ENCODE measurements at places on chromosomes 1 and 21. TPM values are rescaled to one million over a fixed set of nuclear protein-coding genes. Genes with fewer than 3 reads are reported as not detected.

Gene CCDC181
- 7.5 TPM for total RNA-seq

Gene AGBL4
- total RNA-seq, result 0.68 TPM

Gene FCRL2
- total RNA-seq, result not detected

Gene LCE6A
- not detected for total RNA-seq

Gene ALX3
- not detected for total RNA-seq

Gene PTPRC
- not detected for total RNA-seq

Gene VASH2
- total RNA-seq, result 8.7 TPM

Gene CR1
- not detected for total RNA-seq

Gene HPDL
- total RNA-seq, result 10.6 TPM

Gene DESI2
- 46.5 TPM for total RNA-seq

Gene ADAM30
- total RNA-seq, result not detected

Gene DISC1
- 13.7 TPM for total RNA-seq

GRCh38 chr1:168004531-168004930 lies 67.7 kb upstream of the MPC2 start:
- no peak overlapping the region for H3K4me3 ChIP-seq
- H3K27me3 ChIP-seq, result no peaks in the 10 kb centered on the region
- H3K4me1 ChIP-seq, result peaks cover 4% of the 10 kb centered on the region
- no peak for DNase-seq
- peaks cover 19% of the 10 kb centered on the region for H3K36me3 ChIP-seq

GRCh38 chr1:244165021-244165420 lies 113.9 kb downstream of the ZBTB18 start:
- no peak for DNase-seq
- H3K36me3 ChIP-seq, result no peaks in the 10 kb centered on the region
- H3K4me1 ChIP-seq, result peaks cover 19% of the 10 kb centered on the region
- no peaks in the 10 kb centered on the region for H3K27me3 ChIP-seq
- no peak overlapping the region for H3K27ac ChIP-seq

- peaks cover 13% of the 10 kb centered on the region for H3K27me3 ChIP-seq
- no peak overlapping the region for H3K4me3 ChIP-seq
- DNase-seq, result no peak
- H3K27ac ChIP-seq, result peak overlapping the region; percentile 64
- no peaks in the 10 kb centered on the region for H3K36me3 ChIP-seq
Observed at GRCh38 chr1:34697818-34698217, 57.0 kb upstream of the GJB5 start.

- no peaks in the 10 kb centered on the region for H3K36me3 ChIP-seq
- no peaks in the 10 kb centered on the region for H3K4me1 ChIP-seq
- H3K4me3 ChIP-seq, result no peak overlapping the region
- DNase-seq, result no peak
- H3K27me3 ChIP-seq, result no peaks in the 10 kb centered on the region
- H3K27ac ChIP-seq, result no peak overlapping the region
Observed at GRCh38 chr1:78758506-78758905, 108.9 kb downstream of the IFI44 start.

DNA sequence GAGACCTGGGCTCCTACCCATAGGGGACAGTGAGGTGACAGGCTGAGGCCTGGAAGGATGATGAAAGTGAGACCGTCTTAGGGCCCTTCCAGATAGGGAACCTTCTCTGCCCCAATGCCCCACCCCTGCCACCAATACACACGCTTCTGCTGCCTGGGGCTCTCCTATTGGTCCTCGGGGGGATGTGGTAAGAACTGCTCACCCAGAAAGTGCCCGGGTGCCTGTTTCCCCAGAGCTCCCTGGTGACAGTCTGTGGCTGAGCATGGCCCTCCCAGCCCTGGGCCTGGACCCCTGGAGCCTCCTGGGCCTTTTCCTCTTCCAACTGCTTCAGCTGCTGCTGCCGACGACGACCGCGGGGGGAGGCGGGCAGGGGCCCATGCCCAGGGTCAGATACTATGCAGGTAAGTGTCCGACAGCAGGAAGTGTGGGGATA lies 948 bp downstream of the SEMA4A start:
- peaks cover 23% of the 10 kb centered on the region for H3K27me3 ChIP-seq
- H3K36me3 ChIP-seq, result no peaks in the 10 kb centered on the region
- no peak for DNase-seq
- H3K4me3 ChIP-seq, result no peak overlapping the region
- peaks cover 9% of the 10 kb centered on the region for H3K4me1 ChIP-seq

- H3K36me3 ChIP-seq, result peaks cover 2% of the 10 kb centered on the region
- no peak overlapping the region for H3K4me3 ChIP-seq
- peaks cover 32% of the 10 kb centered on the region for H3K4me1 ChIP-seq
- H3K27me3 ChIP-seq, result no peaks in the 10 kb centered on the region
- no peak for DNase-seq
Observed at GRCh38 chr1:13728091-13728715, 28.2 kb downstream of the PRDM2 start.

- H3K4me3 ChIP-seq, result no peak overlapping the region
- H3K4me1 ChIP-seq, result peaks cover 6% of the 10 kb centered on the region
- no peak overlapping the region for H3K27ac ChIP-seq
- peaks cover 2% of the 10 kb centered on the region for H3K36me3 ChIP-seq
- DNase-seq, result peak; percentile 5
Observed at GRCh38 chr1:221740993-221741702, 741 bp downstream of the DUSP10 start.

- H3K27me3 ChIP-seq, result peaks cover 53% of the 10 kb centered on the region
- no peak overlapping the region for H3K4me3 ChIP-seq
- no peak for DNase-seq
- no peak overlapping the region for H3K27ac ChIP-seq
- H3K36me3 ChIP-seq, result no peaks in the 10 kb centered on the region
- no peaks in the 10 kb centered on the region for H3K4me1 ChIP-seq
Observed at GRCh38 chr1:206904423-206905142, 7.3 kb downstream of the IL24 start.

DNA sequence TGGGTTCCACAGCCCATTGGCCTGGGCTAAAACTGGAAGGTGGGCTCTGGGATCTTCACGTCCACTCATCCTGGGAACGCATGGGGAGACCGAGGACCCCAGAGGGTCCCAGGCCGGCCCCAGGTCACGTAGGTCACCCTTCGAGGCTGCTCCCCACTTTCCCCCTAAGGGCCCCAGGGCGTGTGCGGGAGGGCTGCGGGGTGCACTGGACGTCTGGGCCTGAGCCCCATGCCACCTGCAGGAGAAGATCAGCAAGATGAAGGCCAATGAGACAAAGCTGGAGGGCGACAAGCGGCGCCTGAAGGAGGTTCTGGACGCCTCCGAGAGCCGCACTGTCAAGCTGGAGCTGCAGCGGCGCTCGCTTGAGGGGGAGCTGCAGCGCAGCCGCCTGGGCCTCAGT lies 12.5 kb downstream of the MFAP2 start:
- no peak overlapping the region for H3K4me3 ChIP-seq
- H3K36me3 ChIP-seq, result no peaks in the 10 kb centered on the region
- DNase-seq, result no peak
- H3K27me3 ChIP-seq, result no peaks in the 10 kb centered on the region
- H3K27ac ChIP-seq, result no peak overlapping the region
- peaks cover 17% of the 10 kb centered on the region for H3K4me1 ChIP-seq

GRCh38 chr1:178487070-178487615 lies 9.6 kb downstream of the CLEC20A start:
- no peak overlapping the region for H3K27ac ChIP-seq
- H3K4me3 ChIP-seq, result no peak overlapping the region
- H3K4me1 ChIP-seq, result peaks cover 5% of the 10 kb centered on the region
- no peak for DNase-seq

DNA sequence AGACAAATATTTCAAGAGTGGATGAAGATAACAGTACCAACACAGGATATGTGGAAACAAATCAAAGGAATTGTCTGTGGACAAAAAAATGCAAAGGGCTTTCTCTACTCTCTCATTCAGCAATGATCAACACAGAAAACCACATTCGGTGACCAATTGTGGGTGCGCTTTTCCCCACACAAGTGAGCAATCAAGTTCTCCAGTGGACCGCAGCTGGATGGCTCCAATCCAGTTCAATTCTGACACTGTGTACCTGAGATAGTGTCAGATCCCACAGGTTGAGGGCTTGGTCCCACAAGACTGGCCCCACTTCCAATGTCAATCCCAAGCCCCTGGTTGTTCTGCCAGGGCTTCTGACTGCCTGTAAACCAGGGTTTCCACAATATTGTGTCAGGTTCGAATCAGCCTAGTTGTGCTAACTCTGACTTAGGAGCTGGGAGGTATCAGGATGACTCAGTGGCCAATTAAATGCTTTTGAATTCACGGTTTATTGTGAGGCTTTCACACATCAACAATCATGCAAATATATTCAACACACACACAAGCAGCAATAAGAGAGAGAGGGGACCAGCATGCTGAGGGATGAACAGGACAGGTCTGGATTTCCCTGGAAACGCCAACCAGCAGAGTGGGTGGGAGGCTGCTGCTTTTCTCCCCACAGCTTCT lies 87.0 kb upstream of the BTG3 start:
- no peak overlapping the region for H3K4me3 ChIP-seq
- H3K27ac ChIP-seq, result no peak overlapping the region
- H3K4me1 ChIP-seq, result no peaks in the 10 kb centered on the region
- no peaks in the 10 kb centered on the region for H3K36me3 ChIP-seq
- no peak for DNase-seq

GRCh38 chr21:42609811-42610210 lies 43.6 kb upstream of the PDE9A start:
- H3K4me3 ChIP-seq, result no peak overlapping the region
- no peak overlapping the region for H3K27ac ChIP-seq
- no peaks in the 10 kb centered on the region for H3K27me3 ChIP-seq
- DNase-seq, result no peak
- no peaks in the 10 kb centered on the region for H3K4me1 ChIP-seq

GRCh38 chr1:26910343-26911160 lies 3.2 kb downstream of the NR0B2 start:
- H3K27ac ChIP-seq, result no peak overlapping the region
- no peaks in the 10 kb centered on the region for H3K4me1 ChIP-seq
- H3K36me3 ChIP-seq, result no peaks in the 10 kb centered on the region
- DNase-seq, result no peak
- peaks cover 17% of the 10 kb centered on the region for H3K27me3 ChIP-seq

DNA sequence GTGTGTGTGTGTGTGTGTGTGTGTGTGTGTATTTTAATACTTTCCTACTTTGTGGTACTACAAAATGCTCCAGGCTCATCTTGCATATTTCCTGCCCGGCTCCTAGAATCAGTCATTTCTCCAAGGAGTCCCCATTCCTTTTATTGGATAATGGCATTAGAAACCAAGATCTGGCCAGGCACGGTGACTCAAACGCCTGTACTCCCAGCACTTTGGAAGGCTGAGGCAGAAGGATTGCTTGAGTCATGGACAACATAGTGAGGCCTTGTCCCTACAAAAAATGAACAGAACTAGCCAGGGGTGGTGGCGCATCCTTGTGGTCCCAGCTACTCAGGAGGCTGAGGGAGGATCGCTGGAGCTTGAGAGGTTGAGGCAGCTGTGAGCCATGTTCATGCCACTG lies 20.3 kb downstream of the EPB41 start:
- no peak overlapping the region for H3K27ac ChIP-seq
- H3K4me1 ChIP-seq, result no peaks in the 10 kb centered on the region
- no peak overlapping the region for H3K4me3 ChIP-seq

DNA sequence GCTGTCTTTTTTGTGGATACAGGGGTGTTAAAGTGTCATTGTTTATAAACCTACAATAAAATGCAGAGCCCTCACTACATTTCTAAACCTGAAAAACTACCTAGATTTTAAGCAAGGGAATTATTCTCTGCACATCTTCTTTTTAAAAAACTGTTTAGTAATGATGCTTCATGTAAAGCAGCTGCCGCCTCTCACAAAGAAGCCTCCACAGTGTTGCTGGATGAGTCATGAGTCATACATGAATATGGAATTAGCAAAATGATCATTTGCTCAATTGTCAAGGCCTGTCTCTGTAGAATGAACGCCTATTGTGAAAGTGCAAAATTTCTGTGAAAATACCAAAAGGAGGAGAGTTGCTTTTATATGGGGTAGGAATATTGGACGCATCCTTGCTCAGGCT lies 259.5 kb upstream of the CHRM3 start:
- DNase-seq, result no peak
- no peaks in the 10 kb centered on the region for H3K36me3 ChIP-seq

- no peaks in the 10 kb centered on the region for H3K27me3 ChIP-seq
- no peaks in the 10 kb centered on the region for H3K36me3 ChIP-seq
- DNase-seq, result no peak
- no peaks in the 10 kb centered on the region for H3K4me1 ChIP-seq
- H3K27ac ChIP-seq, result no peak overlapping the region
Observed at GRCh38 chr1:198967566-198967965, 328.7 kb downstream of the PTPRC start.

DNA sequence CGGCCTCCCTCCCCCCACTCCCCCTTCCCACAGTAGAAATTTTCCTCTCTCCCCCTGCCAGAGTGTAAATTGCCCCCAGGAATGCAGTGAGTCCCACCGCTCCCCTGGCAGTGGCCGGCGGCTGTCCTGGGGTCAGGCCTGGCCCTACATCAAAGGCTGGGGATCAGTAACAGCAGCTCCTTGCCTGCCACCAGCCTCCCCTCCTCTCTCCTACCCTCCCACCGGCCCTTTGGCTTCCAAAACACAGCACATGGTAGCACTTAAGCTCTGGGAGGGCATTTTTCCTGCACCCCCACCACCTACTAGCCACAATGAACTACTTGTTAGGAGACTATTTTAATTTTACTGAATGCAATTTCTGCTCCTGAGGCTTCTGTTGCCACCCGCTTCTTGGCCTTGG lies 9.0 kb upstream of the COL8A2 start:
- no peak overlapping the region for H3K4me3 ChIP-seq
- no peak overlapping the region for H3K27ac ChIP-seq
- no peaks in the 10 kb centered on the region for H3K27me3 ChIP-seq
- H3K36me3 ChIP-seq, result no peaks in the 10 kb centered on the region

GRCh38 chr21:35147439-35147838 lies 98.3 kb upstream of the RUNX1 start:
- no peaks in the 10 kb centered on the region for H3K27me3 ChIP-seq
- DNase-seq, result no peak
- H3K36me3 ChIP-seq, result peaks cover 6% of the 10 kb centered on the region
- H3K4me3 ChIP-seq, result no peak overlapping the region
- peaks cover 27% of the 10 kb centered on the region for H3K4me1 ChIP-seq

GRCh38 chr1:53273526-53273925 lies 35.2 kb upstream of the MAGOH start:
- peaks cover 8% of the 10 kb centered on the region for H3K36me3 ChIP-seq
- DNase-seq, result no peak
- no peak overlapping the region for H3K27ac ChIP-seq
- no peaks in the 10 kb centered on the region for H3K4me1 ChIP-seq
- no peak overlapping the region for H3K4me3 ChIP-seq

DNA sequence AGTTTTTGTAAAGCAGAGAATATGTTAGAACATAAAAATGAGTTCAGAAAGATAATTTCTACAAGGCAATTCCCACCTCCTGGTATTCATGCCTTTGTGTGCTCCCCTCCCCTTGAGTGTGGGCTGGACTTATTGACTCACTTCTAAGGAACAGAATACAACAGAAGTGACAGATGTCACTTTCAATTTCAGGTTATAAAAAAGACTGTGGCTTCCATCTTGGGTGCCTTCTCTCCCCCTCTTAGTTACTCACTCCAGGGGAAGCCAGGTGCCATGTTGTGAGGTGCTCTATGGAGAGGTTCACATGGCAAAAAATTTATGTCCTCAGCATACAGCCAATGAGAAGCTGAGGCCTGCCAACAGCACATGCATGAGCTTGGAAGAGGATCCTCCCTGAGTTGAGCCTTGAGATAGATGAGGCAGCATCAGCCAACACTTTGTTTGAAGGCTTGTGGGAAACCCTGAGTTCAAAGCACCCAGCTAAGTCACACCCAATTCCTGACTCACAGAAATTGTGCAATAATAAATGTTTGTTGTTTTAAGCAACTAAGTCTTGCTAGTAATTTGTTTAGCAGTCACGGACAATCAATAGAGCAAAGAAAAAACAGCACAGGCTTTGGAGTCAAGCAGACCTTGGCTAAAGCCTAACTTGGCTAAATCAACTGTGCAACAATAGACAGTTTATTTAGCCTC lies 73.5 kb upstream of the NGF start:
- H3K4me1 ChIP-seq, result no peaks in the 10 kb centered on the region
- H3K27ac ChIP-seq, result no peak overlapping the region
- H3K4me3 ChIP-seq, result no peak overlapping the region
